ENCODE measurements at places on chromosomes 2 and 18.

- no peak for DNase-seq
Observed at GRCh38 chr2:98806236-98806697, 75.3 kb upstream of the MGAT4A start.

DNA sequence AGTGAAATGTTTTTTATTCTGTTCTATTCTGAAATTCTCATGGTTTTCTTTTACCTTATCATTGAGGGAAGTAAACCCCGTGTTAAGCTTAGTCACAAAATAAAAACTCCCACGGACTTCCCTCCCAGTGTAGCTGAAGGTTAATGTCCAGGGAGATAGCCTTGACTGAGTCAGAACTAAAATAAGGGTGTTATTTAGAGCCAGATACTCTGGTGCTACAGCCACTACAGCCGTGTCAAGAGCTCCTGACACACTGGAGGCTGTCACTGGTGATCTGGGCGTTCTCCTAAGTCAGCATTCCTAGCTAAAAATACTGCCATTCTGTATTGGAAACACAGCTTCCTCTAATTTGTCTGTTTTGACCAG, 82.0 kb upstream of the RANBP2 start:
- DNase-seq = no peak

DNA sequence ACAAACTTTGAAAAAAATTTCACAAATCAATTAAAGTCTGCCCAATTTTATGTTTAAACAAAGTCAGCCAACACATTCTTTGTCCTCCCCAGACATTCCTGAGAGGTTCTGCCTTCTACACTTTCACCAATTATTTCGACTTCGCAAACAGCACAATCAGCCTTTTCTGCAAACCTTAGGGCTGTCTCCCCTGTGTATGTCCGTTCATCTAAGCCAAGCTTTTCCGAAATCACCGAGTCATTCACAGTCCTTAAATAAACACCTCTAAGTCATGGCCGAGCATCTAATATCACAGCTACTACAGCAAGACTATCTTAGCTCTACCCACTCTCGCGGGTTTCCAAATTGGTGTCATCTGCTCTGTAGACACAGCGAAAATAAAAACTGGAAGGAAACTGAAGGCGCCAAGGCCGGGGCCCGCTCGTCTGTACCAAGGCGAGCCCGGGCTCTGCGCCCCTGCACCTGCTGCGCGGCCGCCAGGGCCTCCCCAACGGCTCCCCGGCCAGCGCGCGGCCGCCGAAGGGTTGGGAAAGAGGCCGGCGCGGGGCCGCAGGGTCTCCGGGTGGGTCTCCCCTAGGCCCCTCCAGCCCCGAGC, 730 bp downstream of the ODC1 start:
- no peak for DNase-seq

GRCh38 chr2:122643725-122644329, 888.4 kb downstream of the TSN start:
- no peak for DNase-seq

- DNase-seq = no peak
Observed at GRCh38 chr2:187079901-187080300, 230.9 kb upstream of the ZSWIM2 start.

DNA sequence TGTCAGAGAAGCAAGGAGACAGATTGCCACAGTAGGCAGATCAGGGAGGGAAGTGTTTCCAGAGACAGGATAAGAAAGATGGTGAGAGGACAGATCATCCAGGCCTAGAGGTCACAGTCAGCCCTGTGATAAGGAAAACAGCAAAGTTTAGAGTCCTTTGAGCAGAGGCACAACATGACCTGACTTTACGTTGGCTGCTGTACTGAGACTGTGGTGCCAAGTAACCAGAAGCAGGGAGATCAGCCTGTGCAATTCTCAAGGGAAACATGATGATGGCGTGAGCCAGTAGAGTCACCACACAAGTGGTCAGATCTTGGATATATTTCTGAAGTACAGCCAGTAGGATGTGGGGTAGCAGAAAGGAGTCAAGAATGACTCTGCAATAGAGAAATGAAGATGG, 43.7 kb downstream of the SMC6 start:
- DNase-seq = no peak

DNA sequence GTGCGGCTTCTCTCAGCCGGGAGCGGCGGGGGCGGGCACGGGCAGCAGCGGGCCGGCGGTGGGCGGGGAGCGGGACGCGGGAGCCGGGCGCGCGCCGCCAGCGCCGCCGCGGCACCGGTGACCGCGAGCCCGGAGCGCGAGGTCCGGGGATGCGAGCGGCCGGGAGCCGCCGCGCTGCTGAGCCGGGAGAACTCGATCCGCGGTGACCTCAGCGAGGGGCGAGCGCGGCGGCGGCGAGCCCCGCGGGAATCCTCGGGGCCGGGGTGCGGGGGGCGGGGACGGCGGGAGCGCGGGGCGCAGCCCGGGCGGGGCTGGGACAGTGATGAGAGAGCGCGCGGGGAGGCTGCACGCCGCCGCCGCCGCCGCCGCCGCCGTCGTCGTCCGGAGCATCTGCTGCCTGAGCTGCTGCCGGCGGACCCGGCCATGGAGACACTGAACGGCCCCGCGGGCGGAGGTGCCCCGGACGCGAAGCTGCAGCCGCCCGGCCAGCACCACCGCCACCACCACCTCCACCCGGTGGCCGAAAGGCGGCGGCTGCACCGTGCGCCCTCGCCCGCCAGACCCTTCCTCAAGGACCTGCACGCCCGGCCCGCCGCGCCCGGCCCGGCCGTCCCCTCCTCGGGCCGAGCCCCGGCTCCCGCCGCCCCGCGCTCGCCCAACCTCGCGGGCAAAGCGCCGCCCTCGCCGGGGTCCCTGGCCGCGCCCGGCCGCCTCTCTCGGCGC, at the start of gene MTCL1:
MTCL1 (plus strand) TSS at position 319 of the 723 bp plus-strand sequence; CDS start at position 424, 105 bp downstream.
- DNase-seq = peak; percentile 57

GRCh38 chr2:119731983-119732382, 27.7 kb upstream of the PTPN4 start:
- DNase-seq = no peak

DNA sequence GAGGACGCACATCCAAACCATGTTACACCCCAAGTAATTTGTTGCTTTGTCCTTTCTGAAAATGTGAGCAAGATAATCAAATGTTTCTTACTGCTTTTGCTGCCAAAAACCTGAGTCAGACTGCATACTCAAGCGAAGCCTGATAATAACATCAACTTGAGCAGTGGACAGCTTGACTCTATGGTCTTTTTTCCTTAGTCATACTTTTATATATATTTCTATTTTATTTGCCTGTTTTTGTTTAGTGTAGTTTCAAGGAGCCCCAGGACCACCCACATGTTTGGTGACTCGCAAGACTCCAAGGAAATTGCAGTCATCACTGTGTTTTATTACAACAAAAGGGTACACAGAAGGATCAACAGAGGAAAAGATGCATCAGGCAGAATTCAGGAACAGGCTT, 688.4 kb upstream of the PIK3C3 start:
- no peak for DNase-seq

- no peak for DNase-seq
Observed at GRCh38 chr2:186197955-186198354, 288.1 kb upstream of the ZC3H15 start.

- no peak for DNase-seq
Observed at GRCh38 chr2:3287896-3288295, 89.7 kb downstream of the EIPR1 start.

DNA sequence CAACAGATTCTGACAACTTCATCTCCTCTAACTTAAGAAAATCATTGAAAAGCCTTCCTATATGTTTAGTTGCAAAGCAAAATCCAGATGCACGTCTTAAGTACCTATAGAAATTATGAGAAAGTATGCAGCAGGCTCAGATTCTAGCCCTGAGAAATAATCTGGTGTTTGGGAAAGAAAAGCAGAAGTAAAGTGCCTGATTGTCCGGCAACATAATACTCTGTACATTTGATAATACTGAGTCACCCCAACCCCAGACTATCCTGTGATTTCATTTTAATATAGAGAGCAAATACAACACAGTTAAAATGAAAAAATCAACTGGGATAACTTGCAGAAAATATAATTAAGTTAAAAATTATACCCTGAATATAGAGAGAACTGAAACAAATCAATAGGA, 13.5 kb downstream of the RFX8 start:
- DNase-seq = no peak

- peak; percentile 8 for DNase-seq
Observed at GRCh38 chr2:178863856-178864620, 56.8 kb upstream of the TTN start.
